Activated CD4-positive, alpha-beta T cell treated with anti-CD3 and anti-CD28 coated beads for 4 hours (primary cell): ENCODE measurements at places on chromosomes 4 and X.

DNA sequence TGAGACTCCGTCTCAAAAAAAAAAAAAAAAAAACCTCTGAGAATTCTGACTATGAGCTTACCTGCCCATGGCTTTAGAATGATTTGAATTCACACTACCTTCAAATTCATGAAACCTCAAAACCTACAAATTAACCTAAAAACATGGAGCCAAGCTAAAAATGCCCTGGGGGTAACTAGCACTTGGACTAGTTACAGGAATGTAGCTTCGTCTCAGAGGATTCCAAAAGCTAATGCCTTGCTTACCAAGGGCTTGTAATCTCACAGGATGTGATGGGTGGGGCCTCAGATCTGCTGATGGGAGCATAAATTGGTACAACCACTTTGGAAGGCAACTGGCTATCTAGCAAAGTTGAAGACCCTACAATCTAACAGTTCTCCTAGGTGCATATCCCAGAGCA lies 79.4 kb upstream of the SPRY1 start:
- DNase-seq, result no peak

DNA sequence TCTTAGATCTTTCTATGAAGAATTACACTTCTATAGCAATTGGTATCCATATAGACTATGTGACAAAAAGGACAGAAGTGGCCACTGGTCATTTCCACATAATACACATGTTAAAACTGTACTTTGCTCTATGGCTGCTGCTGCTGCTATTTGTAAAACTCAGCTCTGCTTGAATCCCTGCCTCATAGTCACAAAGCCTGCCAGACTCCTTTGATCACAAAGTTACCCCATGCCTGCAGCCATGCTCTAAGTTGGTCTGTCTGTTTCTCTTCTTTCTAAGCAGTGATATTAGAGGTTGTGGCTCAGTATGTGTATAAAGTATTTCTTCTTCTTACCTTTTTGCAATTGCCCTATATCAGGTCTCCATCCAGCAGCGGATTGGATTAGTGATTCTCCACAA lies 210.9 kb downstream of the GRID2 start:
- DNase-seq, result no peak

GRCh38 chr4:143225167-143225566 lies 40.5 kb downstream of the USP38 start:
- DNase-seq, result no peak

DNA sequence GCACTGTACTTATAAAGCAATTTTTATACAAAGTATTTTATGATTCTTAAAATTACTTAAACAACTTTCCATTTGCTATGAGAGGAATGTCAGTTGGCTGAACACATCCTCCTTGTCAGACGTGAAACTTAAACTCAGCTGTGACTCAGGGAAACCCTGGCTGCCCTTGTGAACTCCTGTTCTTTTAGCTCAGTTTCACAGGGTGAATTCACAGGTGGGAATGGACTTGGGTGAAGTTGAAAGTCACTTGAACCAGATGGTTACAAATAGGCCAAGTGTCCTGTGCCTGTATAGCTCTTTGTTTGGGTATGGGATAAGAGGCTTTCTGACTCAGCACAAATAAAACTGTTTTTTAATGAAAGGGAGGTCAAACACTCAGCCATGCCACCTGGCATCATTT lies 67.4 kb upstream of the FAM47B start:
- no peak for DNase-seq

DNA sequence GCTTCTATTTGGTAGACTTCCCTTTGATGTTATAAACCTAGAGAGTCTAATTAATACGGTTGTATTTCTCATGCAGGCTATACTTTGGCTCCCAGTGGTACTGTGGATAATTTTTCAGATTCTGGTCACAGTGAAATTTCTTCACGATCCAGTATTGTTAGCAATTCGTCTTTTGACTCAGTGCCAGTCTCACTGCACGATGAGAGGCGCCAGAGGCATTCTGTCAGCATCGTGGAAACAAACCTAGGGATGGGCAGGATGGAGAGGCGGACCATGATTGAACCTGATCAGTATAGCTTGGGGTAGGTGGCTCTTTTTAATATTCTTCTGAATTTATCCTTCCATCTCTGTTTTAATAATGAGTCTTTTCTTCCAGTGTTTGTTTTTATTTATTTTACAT lies 249.7 kb downstream of the RAPGEF2 start:
- no peak for DNase-seq

- no peak for DNase-seq
Observed at GRCh38 chr4:64935469-64936001, 526.3 kb upstream of the TECRL start.

DNA sequence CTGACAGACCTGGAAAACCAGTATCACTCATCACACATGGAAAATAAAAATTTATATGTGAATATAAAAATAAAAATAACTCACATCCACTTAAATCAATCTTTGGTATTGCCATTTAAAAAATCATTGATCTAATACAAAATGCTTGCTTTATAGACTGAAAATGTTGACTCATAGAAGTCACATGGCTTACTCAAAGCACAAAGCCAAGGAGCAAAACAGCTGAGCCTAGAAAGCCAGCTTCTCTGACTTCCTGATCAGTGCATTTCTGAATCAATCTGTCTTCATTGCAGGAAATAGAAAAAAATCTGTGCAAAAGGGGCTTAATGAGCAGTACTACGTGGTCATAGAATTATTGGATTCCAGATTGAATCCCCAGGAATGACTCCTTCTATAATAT lies 176.9 kb upstream of the HS3ST1 start:
- no peak for DNase-seq

- no peak for DNase-seq
Observed at GRCh38 chrX:10612215-10612614, 8.2 kb downstream of the MID1 start.

- DNase-seq, result peak; percentile 3
Observed at GRCh38 chr4:74133786-74134499, 24.0 kb upstream of the MTHFD2L start.

GRCh38 chr4:39732728-39733127 lies 34.8 kb downstream of the UBE2K start:
- DNase-seq, result no peak

DNA sequence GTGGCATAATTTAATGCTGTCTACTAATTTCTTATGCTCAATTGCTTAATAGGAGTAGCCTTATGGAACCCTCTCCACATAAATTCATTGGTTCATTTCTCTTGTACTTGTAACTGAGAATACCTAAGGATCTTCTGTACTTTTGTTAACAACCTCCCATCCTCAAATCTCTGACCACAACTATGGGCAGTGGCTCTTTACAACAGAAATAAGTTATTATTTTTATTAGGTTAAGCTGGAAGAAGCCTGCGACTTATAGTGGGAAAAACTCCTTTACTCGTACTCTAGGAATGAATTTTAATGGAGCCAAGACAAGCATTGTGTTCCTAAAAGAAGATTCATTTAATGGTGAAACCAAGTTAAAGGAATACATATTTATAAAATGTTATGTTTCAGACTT lies 337.1 kb upstream of the CTSO start:
- DNase-seq, result no peak

- DNase-seq, result no peak
Observed at GRCh38 chr4:169272265-169272886, 1.6 kb upstream of the SH3RF1 start.

DNA sequence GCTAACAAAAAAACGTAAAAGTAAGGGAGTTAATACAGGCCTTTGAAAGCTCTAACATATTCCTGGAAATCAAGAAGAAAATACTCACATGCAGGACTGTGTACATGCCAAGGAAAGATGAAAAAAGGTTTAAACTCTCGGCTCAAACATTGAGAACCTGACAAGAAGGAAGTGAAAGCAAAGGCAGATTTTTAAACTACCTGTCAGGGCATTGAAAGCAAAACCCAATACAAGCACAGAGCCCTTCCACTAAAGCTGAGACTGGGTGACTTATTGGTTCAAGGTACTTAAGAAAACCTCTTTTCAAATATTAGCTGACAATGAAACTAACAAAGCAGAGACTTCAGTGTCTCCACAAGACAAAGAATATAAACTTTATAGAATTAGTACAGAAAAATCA lies 313.0 kb upstream of the GRID2 start:
- no peak for DNase-seq

- DNase-seq, result no peak
Observed at GRCh38 chr4:103425406-103425805, 227.3 kb upstream of the CENPE start.

DNA sequence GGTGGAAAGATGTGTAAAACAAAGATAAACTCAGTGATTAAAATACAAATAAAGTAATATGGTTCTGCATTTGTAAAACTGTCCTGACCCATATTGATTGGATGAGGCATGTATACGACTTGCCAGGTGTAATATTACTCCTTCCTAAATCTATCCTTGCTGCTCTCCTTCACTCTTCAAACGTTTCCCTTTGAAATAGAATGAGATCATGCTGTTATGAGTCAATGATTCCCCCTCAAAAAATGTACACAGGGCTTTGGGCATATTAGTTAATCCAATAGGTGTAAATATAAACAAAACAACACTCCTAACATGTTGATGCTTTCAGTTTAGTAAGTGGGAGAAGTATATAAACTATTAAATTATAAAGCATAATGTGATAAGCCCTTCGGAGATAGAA lies 117.4 kb upstream of the GPM6A start:
- no peak for DNase-seq

- no peak for DNase-seq
Observed at GRCh38 chr4:24975510-24975909, 55.2 kb downstream of the LGI2 start.

DNA sequence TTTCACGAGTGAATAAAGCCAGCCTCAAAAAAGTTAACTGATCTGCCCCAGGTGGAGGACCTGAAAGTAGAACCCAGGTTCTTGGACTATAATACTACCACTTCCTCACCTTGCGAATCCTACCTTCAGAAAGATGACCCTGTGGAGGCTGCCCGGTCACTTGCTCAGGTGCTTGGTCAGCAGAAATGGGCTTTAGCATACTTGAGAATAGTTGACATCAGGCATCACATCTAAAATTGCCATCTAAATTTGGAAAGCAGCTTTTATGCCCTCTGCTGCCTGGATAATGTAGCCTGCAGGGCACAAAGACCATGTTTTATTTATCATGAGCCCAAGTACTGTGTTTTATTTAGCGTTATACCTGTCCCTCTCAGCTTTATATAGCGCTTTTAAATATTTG lies 3.0 kb downstream of the BCLAF3 start:
- no peak for DNase-seq

DNA sequence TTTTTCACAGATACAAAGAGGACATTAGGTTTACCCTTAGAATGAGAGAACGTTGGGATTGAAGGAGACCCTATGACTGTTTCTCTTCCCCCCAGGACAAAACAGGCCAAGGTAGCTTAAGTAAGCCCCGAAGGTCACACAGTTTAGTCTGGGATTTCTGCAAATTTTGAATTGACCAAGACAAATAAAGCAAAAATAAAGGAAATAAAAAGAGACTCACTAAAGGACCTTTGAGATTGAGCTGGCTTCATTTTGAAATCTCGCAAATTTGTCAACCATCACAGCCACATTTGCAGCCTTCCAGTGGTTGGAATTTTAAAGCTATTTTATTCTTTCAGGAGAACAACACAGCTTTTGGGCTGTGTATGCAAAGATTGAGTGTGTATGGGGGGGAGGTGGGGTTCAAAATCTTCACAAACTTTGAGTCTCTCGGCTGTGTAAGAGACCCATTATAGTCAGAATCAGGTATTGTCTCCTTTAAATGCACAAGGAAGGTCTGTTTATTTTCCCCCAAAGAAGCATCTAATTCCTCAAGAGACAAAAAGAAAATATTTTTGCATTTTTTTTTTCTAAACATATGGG lies 4.2 kb downstream of the TMSB4X start:
- no peak for DNase-seq

GRCh38 chr4:41185614-41186592 lies 28.4 kb downstream of the APBB2 start:
- no peak for DNase-seq

GRCh38 chr4:45693746-45694145 lies 430.1 kb downstream of the GABRG1 start:
- DNase-seq, result no peak

DNA sequence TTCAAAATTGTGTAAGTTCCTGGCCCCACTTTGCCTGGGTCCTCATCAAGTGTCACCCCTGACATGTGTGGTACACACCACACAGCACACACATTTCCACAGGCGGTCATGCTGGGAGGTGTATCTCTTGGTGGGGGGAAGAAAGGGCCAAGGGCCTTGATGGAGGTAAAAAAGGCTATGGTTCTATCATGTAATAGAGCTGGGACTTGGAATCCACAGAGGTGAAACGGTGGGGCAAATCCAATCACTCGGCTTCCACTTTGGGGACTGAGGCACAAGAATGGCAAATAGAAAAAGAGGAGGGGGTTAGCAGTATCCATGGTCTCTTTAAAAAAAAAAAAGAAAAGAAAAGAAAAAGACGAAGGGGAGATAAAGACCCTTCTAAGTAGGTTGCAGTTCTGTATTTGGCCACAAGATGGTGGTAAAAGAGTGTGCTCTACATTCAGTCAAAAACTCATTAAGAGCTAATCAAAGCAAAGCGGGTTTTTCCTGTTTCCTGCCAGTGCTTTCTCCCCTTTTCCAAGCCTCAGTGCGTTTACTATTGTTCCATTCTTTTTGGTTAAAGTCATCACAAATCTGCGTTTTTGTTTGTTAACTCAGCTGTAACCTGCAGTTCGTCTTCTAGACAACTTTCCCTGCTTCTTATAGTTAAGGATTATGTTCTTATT lies 37.0 kb upstream of the ATP6AP2 start:
- DNase-seq, result no peak

GRCh38 chr4:110512901-110513300 lies 36.9 kb downstream of the ENPEP start:
- no peak for DNase-seq

- no peak for DNase-seq
Observed at GRCh38 chr4:8600686-8601085, 8.1 kb downstream of the CPZ start.

DNA sequence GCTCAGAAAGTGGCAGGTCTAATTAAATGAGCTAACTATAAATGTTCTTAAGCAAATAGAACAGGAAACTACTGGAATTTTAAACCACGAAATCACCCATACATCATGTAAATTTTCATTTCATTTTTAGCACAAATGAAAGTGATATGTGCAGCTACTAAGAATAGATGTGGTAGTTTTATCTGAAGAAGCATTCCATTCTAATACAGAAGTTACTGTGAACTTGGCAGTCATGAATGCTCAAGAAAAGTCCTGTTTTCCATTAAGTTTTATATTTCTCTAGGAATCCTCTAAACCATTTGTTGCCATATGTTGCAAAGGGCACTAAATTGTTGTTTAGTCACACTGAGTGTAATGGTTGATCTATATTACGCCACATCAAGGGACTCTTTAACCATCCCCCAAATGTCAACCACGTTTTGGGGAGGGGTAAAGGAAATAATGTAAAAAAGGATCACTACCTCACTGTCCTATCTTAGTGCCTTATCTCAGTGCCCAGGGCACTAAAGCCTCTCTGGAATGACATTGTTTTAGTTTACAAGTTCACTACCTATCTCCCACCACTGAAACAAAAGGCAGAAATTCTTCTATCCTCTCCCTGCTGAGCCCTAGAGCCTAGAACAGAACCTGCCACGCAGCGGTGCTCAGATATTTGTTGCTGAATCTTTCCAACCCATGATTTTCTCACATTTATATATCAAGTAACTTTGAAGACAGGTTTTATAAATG lies 118.0 kb downstream of the SHISA3 start:
- no peak for DNase-seq

- no peak for DNase-seq
Observed at GRCh38 chrX:16212024-16212423, 44.7 kb downstream of the MAGEB17 start.
